Smooth muscle cell of trachea (primary cell): ENCODE measurements at places on chromosomes 13 and 19. TPM values are rescaled to one million over a fixed set of nuclear protein-coding genes. Genes with fewer than 3 reads are reported as not detected.

Gene PSG6
- total RNA-seq: 1.0 TPM in 1 of 2 replicates, not detected in the other

Gene C13orf42
- total RNA-seq: not detected in 2 replicates

Gene CFAP97D2
- total RNA-seq: not detected in 2 replicates

Gene IL4I1
- 1.0 and 1.3 TPM in 2 replicates for total RNA-seq

Gene SERTAD1
- total RNA-seq: 15.9 and 19.4 TPM in 2 replicates

Gene CACNG7
- total RNA-seq: 0.44 and 2.6 TPM in 2 replicates

Gene TMEM221
- total RNA-seq: 0.33 TPM in 1 of 2 replicates, not detected in the other

Gene B3GNT8
- total RNA-seq: 3.5 and 4.5 TPM in 2 replicates

Gene ASPDH
- not detected in 2 replicates for total RNA-seq

Gene DBP
- total RNA-seq: 11.6 and 14.1 TPM in 2 replicates

Gene C19orf81
- total RNA-seq: not detected in 2 replicates

Gene TNNT1
- 6.8 and 20.8 TPM in 2 replicates for total RNA-seq

Gene LILRB3
- not detected in 2 replicates for total RNA-seq

Gene RUBCNL
- total RNA-seq: 11.2 and 17.0 TPM in 2 replicates

Gene CERS1
- total RNA-seq: 0.29 and 2.5 TPM in 2 replicates

Gene LGI4
- 0.29 and 1.7 TPM in 2 replicates for total RNA-seq

Gene TNNI3
- 0.66 TPM in 1 of 2 replicates, not detected in the other for total RNA-seq

Gene OR7C1
- total RNA-seq: not detected in 2 replicates

Gene CBY2
- total RNA-seq: not detected in 2 replicates

Gene SYCN
- not detected in 2 replicates for total RNA-seq

Gene MAP3K10
- total RNA-seq: 9.3 and 10.8 TPM in 2 replicates

Gene PROZ
- not detected in 2 replicates for total RNA-seq
